ENCODE measurements at places on chromosomes 11 and 22.

GRCh38 chr11:122758974-122759373, 79.3 kb upstream of the CRTAM start:
- DNase-seq = no peak

- no peak for DNase-seq
These were observed 241.2 kb upstream of the NARS2 start for GRCh38 chr11:78815831-78816230.

- DNase-seq = no peak
These were observed 113.6 kb downstream of the KCNQ1OT1 start for GRCh38 chr11:2586087-2586792.

GRCh38 chr22:43388420-43388851, 23.4 kb upstream of the MPPED1 start:
- DNase-seq = peak; percentile 64

DNA sequence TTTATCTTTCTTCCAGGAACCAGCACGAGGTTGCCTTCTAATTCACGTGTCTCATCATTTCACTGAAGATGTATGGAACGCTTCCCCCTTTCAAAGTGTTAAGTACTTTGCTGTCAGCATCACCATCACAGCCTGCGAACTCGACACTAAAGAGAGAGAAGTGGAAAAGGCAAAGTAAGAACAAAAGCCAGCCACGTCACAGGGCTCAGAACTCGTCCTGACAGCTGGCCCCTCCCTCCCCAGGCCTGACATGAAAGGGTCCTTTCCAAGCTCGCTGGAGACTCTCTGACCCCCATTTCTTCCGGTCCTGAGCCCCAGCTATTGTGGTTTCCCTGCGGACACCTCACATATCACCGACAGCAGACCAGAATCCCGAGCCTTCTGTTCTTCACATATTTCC, 177.8 kb upstream of the NTM start:
- no peak for DNase-seq

- DNase-seq = no peak
These were observed 159.8 kb downstream of the ADAMTS15 start for GRCh38 chr11:130608287-130608686.

DNA sequence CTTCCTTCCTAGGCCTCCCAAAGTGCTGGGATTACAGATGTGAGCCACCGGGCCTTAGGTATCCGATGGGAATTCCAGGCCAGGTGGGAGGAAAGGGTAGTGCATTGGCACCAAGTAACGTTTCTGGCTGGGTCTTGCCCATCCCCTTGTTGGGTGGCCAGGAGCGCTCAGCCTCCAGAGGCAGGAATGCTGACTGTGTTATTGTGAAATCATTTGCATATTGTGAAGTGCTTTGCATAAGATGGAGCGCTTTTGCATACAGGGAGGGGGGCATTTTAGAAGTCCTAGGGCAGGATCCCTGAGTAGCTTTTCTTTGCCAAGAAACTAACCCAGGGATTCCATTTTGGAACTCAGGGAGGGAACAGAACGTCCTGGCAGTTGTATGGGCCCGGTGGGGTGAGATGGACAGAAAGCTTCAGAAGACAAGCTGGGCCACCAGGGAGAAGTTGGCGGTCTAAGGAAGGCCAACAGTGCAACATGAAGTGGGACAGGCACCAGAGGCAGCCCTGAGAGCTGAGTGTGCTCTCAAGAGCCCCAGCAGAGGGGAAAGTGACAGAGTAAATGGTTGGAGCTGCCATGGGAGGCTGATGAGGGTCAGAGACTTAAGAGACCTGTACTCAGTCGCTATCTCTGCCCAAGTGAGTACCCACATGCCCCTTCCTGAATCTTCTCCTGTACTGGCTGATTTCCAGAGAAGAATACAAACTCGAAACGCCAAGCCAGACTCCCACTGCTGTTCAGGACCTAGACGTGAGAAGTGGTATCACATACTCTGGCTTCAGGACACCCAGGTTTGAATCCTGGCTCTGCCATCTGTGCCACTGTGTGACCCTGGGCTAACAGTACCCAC, 1.3 kb upstream of the SLC39A13 start:
- DNase-seq = peak; percentile 24
